Left renal pelvis (tissue), 4 donors: ENCODE measurements at places on chromosomes 3 and 15. TPM values are rescaled to one million over a fixed set of nuclear protein-coding genes. Genes with fewer than 3 reads are reported as not detected.

DNA sequence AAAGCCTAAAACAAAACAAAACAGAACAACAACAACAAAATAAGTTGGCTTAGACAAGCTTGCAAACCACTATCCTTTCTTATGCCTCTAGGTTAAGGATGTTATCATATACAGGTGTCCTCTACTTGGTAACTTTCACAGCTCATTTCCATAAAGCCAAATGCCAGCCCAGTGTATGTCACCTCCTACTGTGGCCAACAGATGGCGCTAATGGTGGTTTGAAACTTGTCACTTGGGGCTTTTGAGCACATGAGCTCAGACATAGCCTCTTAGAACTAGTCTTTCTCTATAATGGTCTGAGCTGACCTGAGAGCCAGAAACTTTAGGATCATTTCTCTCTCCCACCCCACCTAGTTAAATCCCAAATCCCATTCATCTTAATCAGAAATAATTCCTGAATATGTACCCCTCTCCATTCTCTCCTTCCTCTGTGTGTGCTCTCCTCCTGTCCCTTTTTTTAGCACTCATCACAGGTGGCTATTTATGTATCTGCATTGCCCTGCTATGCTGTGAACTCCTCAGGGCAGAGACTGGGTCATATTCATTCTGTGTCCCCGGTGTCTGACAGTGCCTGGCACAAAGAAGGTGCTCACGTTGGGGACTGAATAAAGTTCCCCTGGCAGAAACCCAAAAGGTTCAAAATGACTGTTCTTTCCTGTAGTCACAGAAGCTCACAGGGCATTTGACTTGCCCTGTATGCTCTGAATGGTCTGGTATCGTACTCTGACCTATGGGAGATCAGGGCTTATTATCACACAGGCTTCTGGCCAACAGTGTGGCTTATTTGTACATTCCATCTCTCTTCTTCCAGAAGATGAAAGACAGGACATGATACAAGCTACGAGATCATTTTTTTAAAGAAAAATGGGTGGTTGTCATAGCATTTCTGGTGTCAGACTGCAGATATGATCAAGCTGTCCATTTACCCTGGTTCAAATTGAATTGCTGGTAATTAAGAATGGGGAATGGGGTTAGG is 319.3 kb upstream of the AZI2 start:
- DNase-seq, result peak; percentile 48

DNA sequence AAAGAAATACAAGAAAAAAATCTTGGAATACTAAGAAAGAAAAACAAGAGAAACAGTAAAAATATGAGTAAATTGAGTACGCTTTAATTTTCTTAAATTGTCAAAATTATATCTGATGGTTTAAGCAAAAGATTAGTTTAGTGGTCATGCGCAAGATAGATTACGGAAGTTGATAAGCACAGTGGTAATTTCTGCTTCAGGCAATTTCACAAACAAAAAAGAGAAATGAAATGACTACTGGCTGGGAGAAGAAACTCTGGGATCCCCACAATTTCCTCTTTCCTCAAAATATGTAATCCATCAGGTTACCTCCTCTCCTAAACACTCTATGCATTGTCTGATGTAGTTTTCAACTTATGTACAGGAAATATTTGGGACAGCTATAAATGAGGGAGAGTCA is 9.0 kb downstream of the MYD88 start:
- DNase-seq, result no peak

- DNase-seq, result no peak
Measured at GRCh38 chr3:129211772-129212171, 28.1 kb upstream of the CNBP start.

- no peak for DNase-seq
Measured at GRCh38 chr15:35067496-35068347, 17.4 kb downstream of the NANOGP8 start.

DNA sequence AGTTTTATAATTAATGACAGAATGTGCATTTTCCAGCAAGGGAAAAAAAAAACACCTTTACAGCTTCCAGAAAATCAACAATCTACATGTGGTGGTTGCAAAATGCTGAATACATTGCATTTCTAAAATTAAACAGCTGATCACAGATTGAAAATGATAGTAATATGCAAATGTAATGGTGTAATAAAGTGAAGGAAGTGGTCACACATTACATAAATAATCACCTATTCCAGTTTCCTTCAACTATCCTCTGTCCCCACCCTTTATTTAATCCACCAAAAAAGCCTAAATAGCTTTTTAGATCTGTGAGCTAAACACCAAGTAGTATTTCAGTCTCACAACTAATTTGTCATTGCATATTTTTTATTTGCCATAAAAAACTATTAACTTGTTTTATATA is 110.5 kb downstream of the PEAK1 start:
- no peak for DNase-seq

- no peak for DNase-seq
Measured at GRCh38 chr3:44906997-44907396, 32.6 kb downstream of the TGM4 start.

GRCh38 chr3:15295506-15295905 is 36.9 kb downstream of the SH3BP5 start:
- DNase-seq, result no peak

- DNase-seq, result no peak
Measured at GRCh38 chr15:48719668-48720067, 74.2 kb upstream of the FBN1 start.

- no peak for DNase-seq
Measured at GRCh38 chr3:16913264-16913580, 28.5 kb downstream of the PLCL2 start.

DNA sequence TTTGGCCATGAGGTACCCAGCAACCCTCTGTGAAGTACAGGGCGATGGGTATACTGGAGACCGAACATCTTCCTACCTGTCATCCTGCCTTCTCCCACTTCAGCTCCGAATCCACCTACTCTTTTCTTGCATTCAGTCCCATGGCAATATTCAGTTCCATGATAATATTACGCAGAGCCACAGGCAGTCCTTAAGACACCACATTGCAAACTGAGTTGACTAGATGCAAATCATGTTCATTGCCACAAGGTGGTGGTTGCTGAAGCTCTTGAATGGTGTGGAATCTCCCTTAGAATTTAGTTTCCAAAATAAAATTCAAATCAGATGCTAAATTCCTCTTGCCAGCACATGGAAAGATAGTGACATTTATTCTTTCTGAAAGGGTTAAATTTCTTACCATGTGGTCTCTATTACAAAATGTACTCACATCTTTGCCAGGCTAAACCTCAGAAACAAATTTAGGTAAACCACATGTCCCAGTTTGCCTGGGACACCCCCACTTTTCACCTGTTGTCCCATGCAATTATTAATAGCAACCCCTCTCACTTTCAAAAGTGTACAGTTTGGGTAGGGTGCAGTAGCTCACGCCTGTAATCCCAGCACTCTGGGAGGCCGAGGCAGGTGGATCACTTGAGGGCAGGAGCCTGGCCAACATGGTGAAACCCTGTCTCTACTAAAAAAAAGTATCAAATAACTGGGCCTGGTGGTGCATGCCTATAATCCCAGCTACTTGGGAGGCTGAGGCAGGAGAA is 1.7 kb upstream of the NME9 start:
- no peak for DNase-seq

GRCh38 chr3:21620511-21621155 is 130.4 kb downstream of the ZNF385D start:
- DNase-seq, result no peak

DNA sequence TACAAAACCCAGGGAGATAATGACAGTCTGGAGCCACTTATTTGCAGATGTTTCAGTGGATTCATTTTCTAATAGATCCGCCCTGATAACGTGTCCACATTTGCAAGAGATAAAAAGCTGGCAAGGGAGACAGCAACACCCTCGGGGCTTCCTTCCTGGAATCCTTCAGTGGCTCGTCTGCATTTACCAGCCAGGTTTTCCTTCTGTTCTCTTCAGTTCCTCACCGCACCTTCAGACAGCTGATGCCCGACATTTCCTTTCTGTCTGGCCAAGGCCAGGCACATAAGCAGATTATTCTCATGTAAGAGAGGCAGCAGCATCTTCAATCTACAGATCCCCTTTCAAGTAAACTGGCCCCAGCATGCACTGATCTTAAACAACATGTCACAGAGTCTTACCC is 56.2 kb upstream of the SPATA12 start:
- DNase-seq, result no peak

GRCh38 chr3:8481380-8481779 is 20.2 kb upstream of the LMCD1 start:
- no peak for DNase-seq

DNA sequence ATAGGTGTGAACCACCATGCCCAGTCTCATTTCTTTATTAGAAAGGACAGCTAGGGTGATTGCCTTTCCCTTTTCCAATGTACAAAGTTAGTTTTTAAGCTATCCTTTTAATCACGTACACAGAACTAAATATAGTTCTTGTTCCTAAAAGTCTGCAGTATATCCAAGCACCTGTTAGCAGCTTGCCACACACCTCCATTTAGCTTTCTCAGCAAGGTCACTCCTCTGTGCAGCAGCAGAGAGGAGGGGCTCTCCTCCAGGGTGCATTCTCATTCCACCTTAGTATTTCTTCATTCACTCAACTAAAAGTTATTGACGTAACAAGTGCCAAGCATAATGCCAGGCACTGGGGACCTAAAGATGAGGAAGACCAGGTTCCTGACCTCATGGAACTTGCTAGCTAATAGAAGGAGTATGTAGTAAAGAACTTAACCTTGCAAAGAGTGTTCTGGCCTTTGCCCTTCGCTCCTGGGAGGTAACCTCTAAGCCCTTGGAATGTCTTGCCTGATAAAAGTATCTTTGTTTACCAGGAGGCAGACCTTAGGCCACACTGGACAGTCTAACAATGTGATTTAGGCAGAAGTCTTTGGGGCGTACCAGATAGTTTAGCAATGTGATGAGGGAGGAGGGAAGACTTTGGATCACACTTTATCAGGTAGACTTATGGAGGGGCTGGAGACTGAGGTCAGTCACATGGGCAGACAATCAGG is 12.7 kb upstream of the PTPN9 start:
- no peak for DNase-seq

- no peak for DNase-seq
Measured at GRCh38 chr15:68983961-68984481, 30.5 kb upstream of the NOX5 start.

DNA sequence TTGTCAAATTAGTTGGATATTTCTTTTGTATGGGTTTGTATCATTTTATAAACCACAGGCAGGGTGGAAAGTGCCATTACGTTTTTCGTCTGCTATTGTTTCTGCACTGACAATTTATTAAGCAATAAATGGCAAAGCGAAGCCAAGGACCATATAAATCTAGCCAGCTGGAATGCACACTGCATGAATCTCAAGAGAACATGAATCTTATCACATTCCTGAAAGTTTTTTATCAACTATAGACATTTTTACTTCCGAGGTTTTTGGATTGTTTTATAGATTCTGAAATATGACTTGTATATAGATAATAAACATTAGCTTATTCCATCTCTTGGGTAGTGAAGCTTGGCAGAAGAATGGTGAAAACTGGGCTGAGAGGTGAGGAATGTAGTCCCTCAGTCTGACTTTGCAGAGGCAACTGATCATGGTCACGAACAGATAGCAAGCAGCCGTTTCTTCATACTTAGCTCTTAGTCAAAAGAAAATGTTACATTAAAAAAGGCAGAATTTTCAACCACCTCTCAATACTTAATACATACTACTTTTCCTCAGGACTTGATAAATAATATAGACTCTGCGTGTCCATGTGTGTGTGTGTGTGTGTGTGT is 102.7 kb downstream of the OSBPL10 start:
- no peak for DNase-seq

GRCh38 chr3:184540777-184541681 is 20.6 kb upstream of the EPHB3 start:
- DNase-seq, result no peak

- DNase-seq, result peak; percentile 32
Measured at GRCh38 chr3:56042326-56042951, 425.8 kb downstream of the ERC2 start.

- no peak for DNase-seq
Measured at GRCh38 chr15:100276506-100276905, 65.3 kb downstream of the ADAMTS17 start.

DNA sequence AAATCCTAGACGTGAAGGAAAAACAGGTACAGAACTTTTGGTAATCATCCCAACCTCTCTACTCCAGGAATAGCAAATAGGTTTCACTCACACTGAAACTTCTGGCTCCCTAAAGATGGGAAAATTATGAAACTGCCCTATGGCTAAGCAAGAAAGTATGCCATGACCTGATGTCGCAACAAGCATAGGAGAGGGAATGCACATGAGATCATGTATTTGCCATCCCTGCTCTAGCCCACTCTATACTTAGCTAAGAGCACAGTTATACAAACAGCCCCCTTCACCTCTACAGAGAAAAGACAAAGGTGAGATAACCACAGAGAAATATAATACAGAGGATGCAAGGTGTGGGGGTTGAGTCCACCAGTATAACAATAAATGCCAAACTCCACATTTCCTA is 102.7 kb downstream of the TBC1D5 start:
- DNase-seq, result no peak

GRCh38 chr3:41715376-41715775 is 246.5 kb downstream of the ULK4 start:
- no peak for DNase-seq

DNA sequence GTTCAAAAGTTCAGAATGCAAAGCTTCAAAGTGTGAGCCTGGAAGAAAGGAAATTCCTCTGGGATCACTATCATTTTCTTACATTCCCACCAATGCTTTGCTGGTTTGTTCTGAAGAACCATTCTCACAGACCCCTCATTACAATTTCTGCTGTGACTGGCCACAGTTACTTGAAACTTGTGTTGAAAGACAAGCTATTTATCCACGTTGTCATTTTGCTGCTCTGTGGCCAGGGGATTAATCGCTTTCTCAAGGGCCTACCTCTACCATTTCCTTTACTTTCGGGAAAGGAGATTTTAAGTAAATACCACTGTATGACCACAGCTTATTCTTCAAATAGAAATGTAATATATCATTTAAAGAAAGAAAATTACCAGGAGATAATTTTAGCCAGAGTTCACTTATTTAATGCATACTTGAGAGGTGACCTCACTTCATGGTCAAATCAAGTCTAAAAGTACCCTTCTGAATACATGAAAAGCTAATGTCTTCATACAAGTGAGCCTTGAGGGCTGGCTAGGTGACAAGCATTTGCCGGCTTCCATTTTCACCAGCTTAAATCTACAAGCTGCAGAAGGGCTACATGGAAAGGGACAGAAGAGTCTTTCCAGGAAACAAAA is 69.8 kb upstream of the ROBO2 start:
- no peak for DNase-seq

DNA sequence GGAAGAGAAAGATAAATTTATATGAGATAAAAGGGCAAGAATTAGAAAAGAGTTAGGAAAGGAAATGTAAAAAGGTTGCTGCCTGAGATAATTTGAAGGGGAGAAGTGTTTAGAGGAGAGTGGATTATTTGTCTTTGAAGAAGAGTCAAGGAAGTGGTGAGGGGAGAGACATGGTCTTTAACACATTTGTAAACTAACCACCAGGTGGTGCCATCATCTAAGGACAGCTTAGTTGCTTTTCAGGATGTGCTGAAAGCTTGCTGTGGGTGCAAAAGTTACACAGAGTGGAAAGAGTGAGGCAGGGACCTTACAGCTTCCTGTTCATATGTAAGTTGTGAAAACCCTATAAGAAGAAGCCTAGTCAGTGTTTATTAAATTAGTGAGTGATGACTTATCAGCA is 114.1 kb upstream of the DNAJC19 start:
- DNase-seq, result no peak

Gene CCR8
- not detected for polyA plus RNA-seq

Gene TRH
- polyA plus RNA-seq, result 0.43 TPM

Gene DLL4
- 5.9 TPM for polyA plus RNA-seq

Gene AGBL1
- polyA plus RNA-seq, result not detected

Gene FRMD4B
- 46.8 TPM for polyA plus RNA-seq

Gene WHAMM
- 8.6 TPM for polyA plus RNA-seq

Gene SLC22A13
- 1.2 TPM for polyA plus RNA-seq
